Hippocampal formation (tissue), 2 donors: ENCODE measurements at places on chromosomes 4 and X.

- DNase-seq = no peak
Observed at GRCh38 chr4:137283737-137284136, 248.6 kb downstream of the PCDH18 start.

- DNase-seq = no peak
Observed at GRCh38 chrX:103613362-103613890, 5.7 kb downstream of the TCEAL3 start.

GRCh38 chrX:123807835-123808416 is 51.9 kb upstream of the XIAP start:
- DNase-seq = no peak

GRCh38 chr4:82842593-82842992 is 44.0 kb upstream of the SCD5 start:
- no peak for DNase-seq

DNA sequence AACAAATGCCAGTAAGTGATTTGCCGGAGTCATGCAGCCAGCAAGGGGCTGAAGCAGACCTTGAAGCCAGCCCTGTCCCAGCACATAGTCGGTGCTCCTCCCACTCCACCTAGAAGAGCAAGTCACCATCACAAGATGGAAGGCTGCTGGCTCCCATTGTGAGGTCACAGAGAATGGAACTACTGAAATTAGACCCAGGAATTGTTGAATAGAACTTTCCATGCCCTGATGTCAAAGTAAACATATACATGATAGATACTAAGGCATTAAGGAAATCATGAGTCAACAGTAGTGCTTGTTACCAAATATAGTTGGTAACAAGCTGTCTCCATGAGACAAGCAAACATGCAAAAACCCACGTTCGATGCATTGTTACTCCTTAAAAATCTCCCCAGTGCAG is 177.1 kb upstream of the MID1 start:
- no peak for DNase-seq

- no peak for DNase-seq
Observed at GRCh38 chrX:45323387-45323786, 122.7 kb upstream of the DIPK2B start.

DNA sequence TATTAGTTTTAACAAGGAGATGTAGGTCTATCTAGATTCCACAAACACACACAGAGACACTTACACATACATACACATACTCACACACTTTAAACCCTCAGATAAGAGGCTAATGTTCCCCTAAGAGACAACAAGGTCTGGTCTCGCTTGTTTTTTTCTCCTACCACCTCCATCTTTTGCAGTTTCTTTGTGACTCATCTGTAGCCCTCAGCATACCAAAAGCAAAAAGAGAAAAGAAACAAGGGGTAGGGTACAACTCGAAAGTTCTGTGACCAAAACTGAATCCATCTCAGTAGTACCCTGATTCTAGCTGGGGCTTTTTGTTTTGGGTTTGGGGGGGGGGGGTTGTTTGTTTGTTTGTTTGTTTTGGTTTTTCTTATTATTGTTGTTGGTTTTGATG is 12.2 kb upstream of the EXOSC9 start:
- no peak for DNase-seq

DNA sequence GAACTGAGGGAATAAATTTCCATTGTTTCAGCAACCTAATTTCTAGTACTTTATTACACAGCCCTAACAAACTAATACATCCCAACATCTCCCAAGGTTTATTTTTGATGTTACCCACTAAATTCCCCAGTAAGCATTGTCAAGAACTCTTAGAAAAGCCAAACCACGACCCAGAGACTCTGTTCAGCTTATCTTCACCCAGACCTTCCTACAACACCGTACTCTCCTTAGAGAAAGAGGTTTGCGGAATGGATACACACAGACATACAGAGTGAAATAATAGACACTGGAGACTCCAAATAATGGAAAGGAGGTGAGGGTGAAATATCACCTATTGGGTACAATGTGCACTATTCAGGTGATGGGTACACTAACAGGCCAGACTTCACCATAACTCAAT is 75.6 kb downstream of the LRBA start:
- DNase-seq = no peak

- no peak for DNase-seq
Observed at GRCh38 chr4:8763966-8764901, 107.4 kb downstream of the HMX1 start.

GRCh38 chrX:22012051-22012450 is 20.1 kb upstream of the PHEX start:
- no peak for DNase-seq

DNA sequence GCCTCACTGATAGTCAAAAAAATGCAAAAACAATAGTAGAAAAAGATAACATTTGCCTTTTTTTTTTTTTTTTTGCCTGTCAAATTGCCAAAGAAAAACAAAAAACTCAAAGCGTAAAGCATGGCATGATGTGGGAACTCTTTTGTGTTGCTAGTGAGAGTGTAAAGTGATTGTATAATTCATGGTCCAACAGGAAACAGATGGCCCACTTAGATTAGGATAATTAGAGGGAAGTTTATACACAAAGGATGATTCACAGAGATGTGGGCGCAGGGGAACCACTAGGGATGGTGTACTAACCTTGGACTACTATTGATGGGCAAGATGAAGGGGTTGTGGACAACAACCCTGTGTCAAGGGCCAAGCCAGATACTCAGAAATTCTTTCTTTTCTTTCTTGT is 16.4 kb downstream of the MCUB start:
- no peak for DNase-seq

GRCh38 chr4:101393256-101393655 is 45.9 kb upstream of the PPP3CA start:
- DNase-seq = no peak

GRCh38 chr4:57234252-57234775 is 124.1 kb upstream of the IGFBP7 start:
- no peak for DNase-seq

DNA sequence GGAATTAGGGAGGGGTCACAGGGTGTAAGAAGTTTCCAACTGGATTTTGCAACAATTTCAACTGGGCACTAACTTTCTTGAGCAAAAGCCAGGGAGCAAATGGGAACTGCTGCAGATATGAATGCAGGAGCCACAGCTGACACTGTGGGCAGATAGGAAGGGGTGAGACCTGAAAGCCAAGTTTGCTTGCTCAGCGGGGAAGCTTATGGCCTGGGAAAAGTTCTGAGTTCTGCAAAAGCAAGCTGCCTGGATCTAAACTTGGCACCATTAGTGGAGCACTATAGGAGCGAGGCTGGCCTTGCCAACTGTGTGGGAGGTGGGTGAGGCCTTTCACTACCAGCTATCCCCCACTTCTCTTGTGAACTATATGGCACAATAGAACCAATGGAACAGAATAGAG is 11.1 kb downstream of the CYSLTR1 start:
- DNase-seq = no peak

GRCh38 chrX:18701621-18702361 is 5.7 kb upstream of the PPEF1 start:
- DNase-seq = no peak

DNA sequence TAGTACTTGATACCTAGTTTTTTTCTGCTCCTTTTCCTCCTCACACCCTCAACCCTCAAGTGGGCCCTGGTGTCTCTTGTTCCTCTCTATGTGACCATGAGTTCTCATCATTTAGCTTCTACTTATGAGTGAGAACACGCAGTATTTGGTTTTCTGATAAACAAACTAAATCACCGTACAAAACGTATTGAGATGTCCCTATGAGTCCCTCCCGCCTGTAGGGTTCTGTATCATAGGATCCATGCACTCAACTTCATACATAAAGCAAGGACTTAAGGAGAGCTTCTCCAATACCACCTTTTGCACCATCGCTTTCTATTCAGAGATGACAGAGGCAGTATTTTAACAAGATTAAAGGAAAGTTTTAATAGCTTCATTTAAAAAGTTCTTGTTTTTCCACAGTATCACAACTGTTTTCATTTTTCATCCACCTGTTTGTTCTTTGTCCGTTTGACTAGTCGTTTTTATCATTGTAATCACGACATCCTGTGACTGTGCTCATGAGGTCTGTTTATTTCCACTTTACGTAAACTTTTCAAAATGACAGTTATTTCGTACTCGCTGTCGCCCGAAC is 457 bp upstream of the RAB9A start:
- DNase-seq = no peak

DNA sequence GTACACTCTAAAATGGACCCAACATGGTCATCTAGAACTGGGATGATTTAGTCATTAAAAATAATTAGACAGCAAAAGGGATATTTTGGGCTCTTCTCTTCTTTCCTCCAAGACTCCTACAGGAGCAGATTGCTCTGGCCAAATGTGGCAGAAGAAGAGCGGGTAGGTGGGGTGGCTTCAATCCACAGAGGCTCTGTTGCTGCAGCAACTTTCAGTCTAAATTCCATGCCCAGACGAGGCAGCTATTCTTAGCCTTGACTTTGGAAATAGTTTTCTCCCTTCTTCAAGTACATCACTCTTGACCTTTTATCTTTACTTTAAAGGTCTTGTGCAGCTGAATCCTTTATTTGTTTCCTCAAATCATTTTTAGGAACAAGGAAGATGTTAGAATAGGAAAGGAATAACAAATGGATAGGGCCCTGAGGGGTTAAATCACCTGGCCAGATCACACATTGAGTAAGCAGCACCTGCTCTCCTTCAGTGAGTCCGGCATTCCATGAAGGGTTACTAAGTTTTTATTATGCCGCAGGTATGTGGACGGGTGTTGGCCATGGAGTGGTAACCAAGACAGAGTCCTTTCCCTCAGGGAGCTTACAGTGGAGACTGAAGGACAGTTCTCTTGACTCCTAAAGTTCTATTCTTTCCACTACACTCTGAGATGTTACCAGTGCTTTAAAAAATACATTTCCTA is 19.3 kb upstream of the SORBS2 start:
- no peak for DNase-seq

- no peak for DNase-seq
Observed at GRCh38 chr4:28926156-28926555, 1794.0 kb upstream of the PCDH7 start.

GRCh38 chrX:148381603-148382002 is 118.8 kb upstream of the AFF2 start:
- DNase-seq = no peak

DNA sequence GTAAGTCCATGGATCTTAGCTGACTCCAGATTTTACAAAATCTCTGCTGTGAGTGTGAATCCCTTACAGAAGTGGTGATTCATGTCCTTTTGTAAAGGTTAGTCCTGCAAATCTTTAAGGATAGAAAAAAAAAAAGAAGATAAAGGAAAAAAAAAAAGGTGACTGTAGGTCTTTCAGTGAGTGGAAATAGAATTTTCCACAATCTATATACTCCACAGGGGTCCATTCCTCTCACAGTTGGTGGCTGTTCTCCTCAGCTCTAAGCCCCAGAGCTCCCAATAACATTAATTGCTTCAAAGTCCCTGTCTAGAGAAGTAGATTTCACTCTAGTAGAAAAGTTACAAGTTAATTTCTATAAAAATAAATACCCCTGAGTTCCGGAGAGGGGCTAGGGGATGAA is 189.1 kb downstream of the NDST4 start:
- DNase-seq = no peak

DNA sequence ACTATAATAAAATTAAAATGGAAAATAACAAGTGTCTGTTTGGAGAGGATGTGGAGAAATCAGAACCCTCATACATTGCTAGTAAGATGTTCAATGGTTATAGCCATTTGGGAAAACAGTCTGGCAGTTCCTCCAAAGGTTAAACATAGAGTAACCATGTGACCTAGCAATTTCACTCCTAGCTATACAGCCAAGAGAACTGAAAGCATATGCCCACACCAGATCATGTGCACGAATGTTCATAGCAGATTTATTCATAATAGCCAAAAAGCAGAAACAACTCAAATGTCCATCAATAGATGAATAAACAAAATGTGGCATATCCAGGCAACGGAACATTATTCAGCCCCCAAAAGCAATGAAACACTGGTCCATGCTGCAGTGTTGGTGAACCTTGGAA is 9.4 kb upstream of the CCNQ start:
- DNase-seq = no peak

- DNase-seq = no peak
Observed at GRCh38 chr4:24550441-24551175, 33.7 kb downstream of the DHX15 start.

DNA sequence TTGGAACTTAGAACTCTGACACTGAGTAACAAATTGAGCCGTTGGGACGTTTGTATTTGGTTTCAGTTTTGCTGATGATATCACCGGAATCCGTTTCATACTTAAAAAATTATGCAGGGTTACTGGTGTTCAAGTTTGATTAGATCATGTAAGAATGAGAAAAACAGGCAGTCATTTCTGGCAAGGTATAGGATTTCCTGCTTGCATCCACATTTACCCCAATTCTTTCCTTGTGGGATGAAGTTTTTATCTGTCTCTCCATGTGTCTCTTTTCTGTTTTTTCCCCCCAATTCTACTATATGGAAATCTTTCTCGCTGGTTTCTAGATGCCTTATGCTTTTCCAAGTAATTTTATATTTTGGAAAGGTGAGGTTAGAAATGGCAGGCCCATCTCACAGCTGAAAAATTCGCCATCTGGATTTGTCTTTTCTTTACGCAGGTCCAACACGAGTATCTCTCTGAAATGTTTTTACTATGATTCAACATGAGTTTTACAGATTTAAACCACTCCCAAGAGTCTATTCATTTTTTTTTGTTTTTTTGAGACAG is 197.9 kb downstream of the SHOX start:
- DNase-seq = no peak

DNA sequence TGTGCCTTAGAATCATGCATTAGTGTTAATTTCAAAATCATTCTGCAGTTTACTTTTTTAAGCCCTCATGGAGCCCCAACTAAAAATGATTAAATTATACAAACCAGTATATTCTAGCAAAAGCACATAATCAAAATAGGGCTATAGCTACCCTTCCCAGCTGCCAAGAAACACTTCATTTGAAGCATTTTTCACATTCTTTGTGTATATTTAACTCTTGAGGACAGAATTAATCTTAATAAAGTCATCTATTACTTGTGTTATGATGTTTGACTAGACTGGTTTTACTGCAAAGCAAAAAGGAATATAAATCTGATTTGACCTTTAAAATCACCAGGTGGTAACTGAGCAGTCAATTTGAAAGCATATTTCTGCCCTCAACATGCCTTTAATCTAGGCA is 145.1 kb downstream of the PRDM5 start:
- no peak for DNase-seq
